ENCODE measurements at places on chromosomes 12 and 14. TPM values are rescaled to one million over a fixed set of nuclear protein-coding genes. Genes with fewer than 3 reads are reported as not detected.
A peak's percentile ranks its signal among the peaks of the same experiment; 100 is the strongest.

DNA sequence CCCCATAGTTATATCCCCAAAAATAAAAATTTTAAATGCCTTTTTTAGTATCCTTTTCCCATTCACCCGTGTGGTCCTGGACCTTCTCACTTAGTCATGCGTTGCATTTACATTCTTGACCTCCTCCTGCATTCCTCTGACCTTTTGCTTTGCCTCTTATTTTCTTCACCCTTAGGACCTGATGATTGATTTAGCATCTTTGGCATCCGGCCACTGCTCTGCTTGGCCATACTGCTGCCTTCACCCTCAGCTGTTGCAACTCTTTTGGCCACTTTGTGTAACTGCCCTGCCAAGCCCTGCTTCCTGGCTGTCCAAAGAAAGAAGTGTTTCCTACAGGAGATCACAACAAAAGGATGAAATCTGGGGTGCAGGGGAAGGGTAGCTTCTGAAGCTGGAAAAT, 48.8 kb upstream of the SLC38A4 start:
- H3K4me1 ChIP-seq, result no peaks in the 10 kb centered on the region
- peak; percentile 83 for DNase-seq
- H3K27me3 ChIP-seq, result no peaks in the 10 kb centered on the region
- H3K4me3 ChIP-seq, result no peak overlapping the region
- no peak overlapping the region for H3K27ac ChIP-seq

DNA sequence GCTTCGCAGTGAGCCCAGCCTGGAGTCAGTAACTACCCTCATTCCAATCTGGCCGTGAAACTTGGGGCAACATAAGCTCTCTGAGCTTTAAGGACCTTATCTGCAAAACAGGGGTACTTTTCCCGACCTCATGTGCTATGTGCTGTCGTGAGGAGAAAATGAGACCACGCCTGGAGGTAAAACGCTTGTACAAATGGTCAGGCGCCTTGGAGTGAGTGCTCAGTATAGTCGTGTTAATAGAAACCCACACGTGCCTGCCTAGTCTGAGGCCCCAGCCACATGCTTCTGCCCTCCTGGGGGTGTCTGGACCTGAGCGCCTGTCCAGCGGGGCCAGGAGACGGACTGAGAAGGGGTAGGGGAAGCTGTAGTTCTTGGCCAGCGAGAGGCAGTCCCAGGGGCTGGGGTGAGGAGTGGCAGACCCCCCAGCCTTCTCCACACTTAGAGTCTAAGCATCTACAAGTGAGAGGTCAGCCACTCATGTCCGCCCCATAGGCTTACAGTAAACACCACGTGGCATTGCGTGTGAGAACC, 4.9 kb downstream of the AQP5 start:
- H3K4me3 ChIP-seq, result no peak overlapping the region
- H3K36me3 ChIP-seq, result no peaks in the 10 kb centered on the region
- H3K27me3 ChIP-seq, result no peaks in the 10 kb centered on the region
- no peak overlapping the region for H3K27ac ChIP-seq
- DNase-seq, result no peak
- peaks cover 3% of the 10 kb centered on the region for H3K4me1 ChIP-seq

- H3K27me3 ChIP-seq, result no peaks in the 10 kb centered on the region
- no peak overlapping the region for H3K4me3 ChIP-seq
- no peaks in the 10 kb centered on the region for H3K4me1 ChIP-seq
- no peak overlapping the region for H3K27ac ChIP-seq
- H3K36me3 ChIP-seq, result no peaks in the 10 kb centered on the region
These were observed 124.4 kb downstream of the VEZT start for GRCh38 chr12:95342008-95342407.

Gene LRP6
- 9.4 TPM for polyA plus RNA-seq
